ENCODE measurements at places on chromosomes 11 and 22.

DNA sequence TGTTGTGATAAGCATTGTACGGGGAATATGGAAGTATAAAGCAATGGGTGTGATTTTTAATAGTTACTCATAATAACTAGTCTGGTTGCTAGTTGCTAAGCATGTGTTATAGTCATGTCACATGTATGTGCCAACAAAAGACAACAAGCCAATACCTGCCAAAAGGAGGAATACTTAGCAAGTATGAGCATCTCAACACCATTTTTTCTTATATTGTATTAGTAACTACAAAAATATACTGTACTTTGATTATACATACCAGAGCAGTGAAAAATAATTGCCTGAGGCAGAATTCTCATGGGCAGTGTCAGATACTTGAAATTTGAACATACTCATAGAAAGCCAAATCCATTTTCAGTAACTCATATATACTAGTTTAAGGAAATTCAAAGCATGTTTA lies 62.4 kb upstream of the ALKBH3 start:
- peak; percentile 82 for DNase-seq

DNA sequence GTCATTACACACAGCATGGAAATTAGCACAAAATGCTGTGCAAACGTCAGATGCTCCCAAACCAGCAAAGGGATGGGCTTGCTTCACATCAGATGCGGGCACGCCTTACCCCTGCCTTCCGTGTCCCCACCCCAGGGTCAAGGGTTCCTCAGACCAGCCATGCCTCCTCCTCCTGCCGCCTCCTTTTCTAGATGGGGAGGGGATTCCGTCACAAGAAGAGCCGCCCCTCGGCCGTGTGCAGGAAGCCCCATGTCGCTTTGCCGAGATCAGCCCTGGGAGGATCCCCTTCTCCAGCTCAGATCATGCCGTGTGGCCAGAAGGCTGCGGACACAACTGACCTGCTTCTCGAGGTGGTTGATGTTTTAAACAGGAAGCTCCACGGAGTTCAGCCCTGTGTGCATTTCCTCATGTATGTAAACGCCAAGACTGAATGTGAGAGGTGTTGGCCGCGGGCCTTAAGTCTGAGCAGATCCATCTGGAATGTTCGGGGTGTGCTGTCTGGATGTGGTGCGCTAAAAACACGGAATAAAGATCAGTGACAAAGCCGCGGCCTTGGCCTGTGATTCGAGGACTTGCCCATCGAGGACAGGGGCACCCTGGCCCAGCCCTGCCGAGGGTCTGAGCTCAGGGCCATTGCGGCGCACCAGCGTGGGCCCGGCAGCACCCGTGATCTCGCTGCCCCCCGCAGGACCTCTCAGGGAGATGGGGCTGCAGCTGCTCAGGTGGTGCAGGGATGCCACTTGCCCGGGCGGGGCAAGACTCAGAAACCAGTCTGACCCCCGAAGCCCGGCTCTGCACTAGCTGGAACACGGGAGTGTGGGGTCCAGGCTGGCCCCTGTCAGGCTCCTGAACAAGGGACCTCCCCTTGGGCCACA lies 412.9 kb downstream of the TBC1D22A start:
- no peak for DNase-seq

- DNase-seq = no peak
Observed at GRCh38 chr11:66547662-66548009, 933 bp downstream of the ACTN3 start.

GRCh38 chr11:60059052-60059451 lies 2.6 kb downstream of the MS4A3 start:
- DNase-seq = no peak

- no peak for DNase-seq
Observed at GRCh38 chr22:24944217-24944937, 2.1 kb downstream of the LHFPL7 start.

DNA sequence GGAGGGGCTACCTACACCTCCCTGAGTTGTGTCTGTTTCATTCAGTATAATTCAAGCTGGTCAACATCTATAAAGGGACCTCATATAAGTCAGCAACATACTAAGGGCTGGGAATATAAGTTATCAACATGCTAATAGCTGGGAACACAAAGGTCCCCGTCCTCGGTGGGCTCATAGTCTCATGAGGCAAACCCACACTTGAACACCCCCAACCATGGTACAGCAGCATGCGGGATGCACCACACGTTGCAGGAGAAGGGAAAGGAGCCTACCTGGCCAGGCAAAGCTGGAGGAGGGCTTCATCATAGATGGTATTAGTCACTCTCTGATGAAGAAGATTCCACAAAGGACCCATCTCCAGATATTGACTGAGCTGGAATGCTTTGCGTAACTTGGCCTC lies 561.8 kb upstream of the B3GAT1 start:
- no peak for DNase-seq

- peak; percentile 28 for DNase-seq
Observed at GRCh38 chr22:32411402-32411801, 645 bp downstream of the RTCB start.

DNA sequence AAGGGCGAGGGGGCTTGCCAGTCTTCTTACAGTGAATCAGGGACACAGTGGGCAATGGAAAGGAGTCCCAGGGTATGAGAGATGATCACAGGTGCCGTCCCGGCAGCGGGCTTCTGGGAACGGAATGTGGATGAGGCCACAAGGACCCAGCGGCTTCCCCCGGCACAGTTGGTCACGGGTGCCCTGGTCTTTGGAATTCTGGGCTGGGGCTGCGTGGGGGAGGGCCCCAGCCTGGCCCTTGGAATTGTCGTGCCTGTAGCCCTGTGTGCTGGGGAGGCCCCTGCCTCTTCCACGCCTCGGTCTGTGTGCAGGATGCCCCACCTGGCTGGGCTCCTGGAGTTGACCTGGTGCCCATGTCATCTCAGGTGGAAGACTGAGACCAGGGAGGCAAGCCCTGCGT lies 76.6 kb downstream of the FBLN1 start:
- no peak for DNase-seq

GRCh38 chr11:64885367-64886286 lies 7.2 kb upstream of the EHD1 start:
- peak; percentile 68 for DNase-seq

DNA sequence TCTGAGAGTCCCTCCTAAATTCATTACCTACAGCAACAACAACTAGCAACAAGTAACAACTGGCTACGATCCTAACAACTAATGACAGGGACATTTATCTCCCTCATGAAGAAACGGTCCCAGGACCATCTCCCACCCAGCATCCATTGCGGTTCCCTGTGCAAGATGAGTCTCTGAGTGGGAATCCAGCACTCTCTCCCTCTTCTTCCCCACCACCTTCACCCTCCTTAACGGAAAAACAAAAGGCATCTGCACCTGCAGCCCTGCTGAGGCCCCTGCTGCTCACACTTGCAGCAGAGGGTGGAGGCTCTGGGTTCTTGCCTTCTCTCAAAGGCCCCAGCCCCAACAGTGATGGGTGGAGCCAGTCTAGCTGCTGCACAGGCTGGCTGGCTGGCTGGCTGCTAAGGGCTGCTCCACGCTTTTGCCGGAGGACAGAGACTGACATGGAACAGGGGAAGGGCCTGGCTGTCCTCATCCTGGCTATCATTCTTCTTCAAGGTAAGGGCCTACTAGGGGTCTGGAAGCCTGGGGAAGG lies at the start of gene CD3G:
Gene CD3G (plus strand): TSS at position 364 of the 535 bp plus-strand sequence. CDS start 80 bp downstream, at position 444.
- DNase-seq = no peak

- DNase-seq = no peak
Observed at GRCh38 chr22:44628835-44629234, 73.2 kb upstream of the PRR5 start.

GRCh38 chr11:73210916-73211667 lies 7.0 kb upstream of the P2RY2 start:
- peak; percentile 29 for DNase-seq

GRCh38 chr11:59199546-59200422 lies 12.9 kb downstream of the MPEG1 start:
- DNase-seq = no peak

GRCh38 chr11:47272706-47273105 lies 2.8 kb downstream of the MADD start:
- DNase-seq = no peak

- no peak for DNase-seq
Observed at GRCh38 chr11:124951341-124951740, 2.7 kb upstream of the CCDC15 start.

GRCh38 chr11:87603887-87604286 lies 566.2 kb downstream of the TMEM135 start:
- no peak for DNase-seq

GRCh38 chr22:19820880-19821522 lies 33.7 kb downstream of the GNB1L start:
- no peak for DNase-seq

- no peak for DNase-seq
Observed at GRCh38 chr22:37932401-37932800, 21.0 kb downstream of the C22orf23 start.

GRCh38 chr11:116930177-116930576 lies 92.8 kb upstream of the APOA1 start:
- DNase-seq = no peak

- no peak for DNase-seq
Observed at GRCh38 chr22:41826430-41827383, 6.2 kb upstream of the SREBF2 start.

DNA sequence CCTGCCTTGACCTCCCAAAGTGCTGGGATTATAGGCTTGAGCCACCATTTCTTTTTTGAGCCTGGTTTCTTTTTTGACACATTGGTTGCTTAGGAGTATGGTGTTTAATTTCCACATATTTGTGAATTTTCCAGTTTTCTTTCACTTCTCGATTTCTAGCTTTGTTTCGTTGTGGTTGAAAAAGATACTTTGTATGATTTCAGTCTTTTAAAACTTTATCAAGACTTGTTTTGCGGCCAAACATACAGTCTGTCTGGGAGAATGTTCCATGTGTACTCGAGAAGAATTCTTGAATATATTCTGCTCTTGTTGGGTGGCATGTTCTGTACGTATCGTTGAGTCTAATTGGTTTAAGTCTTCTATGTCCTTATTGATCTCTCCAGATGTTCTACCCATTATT lies 20.8 kb downstream of the SHANK3 start:
- no peak for DNase-seq

DNA sequence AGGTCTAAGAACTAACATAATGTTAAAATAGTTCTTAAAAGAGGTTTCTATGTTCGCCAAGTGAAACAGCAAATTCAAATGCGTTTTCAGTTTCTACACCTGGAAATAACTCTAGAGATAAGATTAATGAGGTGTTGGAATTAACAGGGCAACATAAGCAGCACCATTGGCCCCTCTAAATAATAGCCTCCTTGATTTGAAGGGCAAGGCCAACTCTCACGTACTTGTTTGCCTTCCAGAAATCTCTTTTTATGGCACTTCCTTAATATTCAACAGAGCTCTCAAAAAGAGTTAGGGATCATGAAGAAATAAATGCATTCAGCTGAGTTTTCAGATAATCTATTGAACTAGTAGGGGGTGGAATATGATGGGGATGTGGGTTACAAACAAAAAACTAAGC lies 80.9 kb downstream of the AASDHPPT start:
- DNase-seq = no peak

DNA sequence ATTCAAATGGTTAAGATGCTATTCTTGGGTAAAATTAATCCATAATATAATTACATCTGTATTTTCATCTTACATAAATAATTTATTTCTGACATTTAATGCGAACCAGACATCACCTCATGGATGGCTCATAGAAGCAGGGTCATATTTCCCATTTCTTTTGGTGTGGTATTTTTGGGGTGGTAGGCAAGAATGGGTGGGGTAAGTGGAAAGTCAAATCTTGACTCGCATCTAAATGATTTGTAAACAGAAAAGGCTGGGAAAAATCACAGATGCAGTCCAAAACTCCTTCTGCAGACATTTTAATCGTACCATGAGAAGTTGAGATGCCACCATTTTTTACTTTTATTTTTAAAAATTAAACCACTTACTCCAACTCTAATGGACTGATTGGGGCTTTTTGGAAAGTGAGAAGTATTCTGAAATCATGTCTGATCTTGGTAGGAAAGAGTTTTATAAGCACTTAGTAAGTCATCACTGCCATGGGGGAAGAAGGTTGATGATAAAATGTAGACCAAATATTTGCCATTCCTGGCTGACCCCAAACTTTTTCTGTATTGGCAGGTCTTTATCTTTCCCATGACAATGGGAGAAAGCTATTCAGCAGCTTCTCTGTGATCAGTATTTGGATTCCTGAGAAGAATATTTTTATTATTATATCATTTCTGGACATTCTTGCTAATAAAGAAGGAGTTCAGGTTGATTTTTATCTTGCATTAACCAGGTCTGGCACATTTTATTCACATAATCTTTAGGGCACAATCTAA lies 47.2 kb upstream of the BLID start:
- peak; percentile 94 for DNase-seq

DNA sequence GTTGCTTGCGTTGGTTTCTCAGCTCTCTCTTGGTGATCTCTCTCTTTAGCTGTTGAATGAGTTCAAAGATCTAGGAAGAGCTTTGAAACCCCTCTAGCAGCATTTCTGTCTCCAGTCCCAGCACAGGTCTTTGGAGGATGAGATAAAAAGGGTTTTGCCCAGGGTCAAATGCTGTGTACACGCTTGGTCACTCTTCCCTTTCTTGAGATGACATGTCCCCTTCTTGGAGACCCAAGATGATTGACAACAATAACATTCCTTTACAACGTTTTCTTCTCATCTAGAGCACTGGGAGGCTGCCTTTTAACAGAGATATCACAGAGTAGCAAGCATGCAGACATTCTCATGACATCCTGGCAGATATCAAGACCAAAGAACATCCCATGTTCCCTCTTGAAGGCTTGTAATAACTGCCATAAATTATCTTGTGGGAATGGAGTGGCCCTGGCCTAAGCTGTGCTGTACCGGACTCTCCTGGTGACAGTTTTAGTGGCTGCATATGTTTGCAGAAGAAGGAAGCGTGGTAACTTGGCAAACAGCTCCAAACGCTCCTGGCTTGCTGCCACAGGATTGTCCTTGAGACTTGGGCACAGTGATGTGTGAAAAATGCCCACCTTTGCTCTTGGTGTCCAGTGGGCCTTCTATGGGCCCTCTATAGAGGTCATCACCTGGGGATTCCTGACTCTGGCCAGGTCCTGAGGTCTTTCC lies 107.8 kb downstream of the PTPRJ start:
- no peak for DNase-seq

DNA sequence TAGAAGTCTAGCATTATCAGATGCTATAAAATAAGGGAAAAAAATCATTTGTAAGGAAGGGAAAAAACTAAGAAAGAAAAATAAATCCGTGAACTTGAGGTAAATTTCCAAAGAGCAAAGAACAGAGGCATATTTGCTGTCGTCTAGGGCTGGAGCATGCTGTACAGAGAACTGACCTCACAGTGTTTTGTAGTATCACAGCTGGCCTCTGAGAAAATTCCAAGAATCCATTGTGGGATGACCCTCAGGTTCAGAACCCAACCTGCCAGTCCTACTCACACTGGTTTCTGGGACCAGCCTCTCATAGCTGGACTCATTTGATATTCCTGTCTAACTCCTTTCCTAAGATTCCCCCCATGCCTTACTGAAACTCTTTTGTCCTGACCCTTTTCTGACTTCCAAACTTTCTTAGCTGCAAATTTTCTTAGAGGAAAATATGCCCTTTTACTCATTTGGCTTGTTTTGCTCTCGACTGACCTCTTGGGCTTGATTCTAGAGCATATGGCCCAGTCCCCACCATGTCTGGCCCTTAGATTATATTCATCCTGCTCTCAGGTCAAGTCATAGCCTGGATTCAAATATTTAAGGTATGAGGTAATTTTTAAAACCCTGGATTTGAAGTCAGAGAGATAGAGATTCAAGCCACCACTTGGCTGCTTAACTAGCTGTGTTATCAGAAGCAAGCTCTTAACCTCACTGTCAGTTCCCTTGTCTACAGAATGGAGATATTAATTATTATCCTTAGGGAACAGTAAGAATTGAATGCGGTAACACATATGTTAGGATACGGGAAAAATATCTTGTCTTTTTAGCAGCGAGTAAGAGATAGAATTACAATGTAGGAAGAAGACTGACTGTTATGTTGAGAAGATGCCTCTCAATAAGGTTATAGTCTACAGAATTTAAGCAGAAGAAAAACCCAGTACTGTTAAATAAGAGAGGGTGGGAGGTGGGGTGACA lies 89.7 kb upstream of the KCNA4 start:
- no peak for DNase-seq
